ENCODE measurements at places on chromosomes 6 and 20.

DNA sequence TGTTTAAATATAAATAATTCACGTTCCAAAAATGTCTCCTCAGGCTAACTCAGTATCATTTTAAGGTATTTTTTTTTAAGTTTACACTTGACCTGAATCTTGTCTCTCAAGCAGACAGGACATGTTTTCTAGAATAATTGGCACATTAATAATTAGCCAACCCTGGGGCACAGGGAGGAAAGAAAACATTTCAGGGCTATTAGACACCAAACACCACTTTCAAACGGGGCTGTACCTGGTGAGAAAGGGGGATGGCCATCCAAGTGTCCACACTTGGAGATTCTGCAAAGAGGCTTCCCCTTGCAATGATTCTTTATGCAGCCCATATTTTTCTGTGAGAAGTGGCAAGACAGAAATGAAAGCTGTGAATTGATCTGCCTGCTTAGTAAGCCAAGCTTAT, 560.8 kb downstream of the CD109 start:
- DNase-seq, result no peak

DNA sequence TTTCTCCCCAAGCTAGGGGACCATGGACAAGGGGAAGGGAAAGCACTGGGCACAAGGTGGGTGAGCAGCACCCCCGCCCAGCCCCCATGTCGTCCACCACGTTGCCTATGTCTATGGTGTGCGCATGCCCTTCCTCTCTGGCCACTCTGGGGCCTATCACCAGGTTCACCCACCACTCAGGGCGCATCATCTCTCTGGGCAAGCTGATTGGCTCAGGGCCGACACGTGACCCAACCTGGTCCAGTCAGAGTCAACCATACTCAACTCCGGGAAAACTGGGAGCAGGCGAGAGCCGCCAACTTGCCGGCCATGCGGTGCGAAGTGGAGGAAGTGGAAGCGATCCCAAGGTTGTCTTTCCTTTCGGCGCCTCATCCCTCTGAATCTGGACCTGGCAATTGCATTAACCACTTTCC, 25.9 kb downstream of the ACSS1 start:
- DNase-seq, result no peak

DNA sequence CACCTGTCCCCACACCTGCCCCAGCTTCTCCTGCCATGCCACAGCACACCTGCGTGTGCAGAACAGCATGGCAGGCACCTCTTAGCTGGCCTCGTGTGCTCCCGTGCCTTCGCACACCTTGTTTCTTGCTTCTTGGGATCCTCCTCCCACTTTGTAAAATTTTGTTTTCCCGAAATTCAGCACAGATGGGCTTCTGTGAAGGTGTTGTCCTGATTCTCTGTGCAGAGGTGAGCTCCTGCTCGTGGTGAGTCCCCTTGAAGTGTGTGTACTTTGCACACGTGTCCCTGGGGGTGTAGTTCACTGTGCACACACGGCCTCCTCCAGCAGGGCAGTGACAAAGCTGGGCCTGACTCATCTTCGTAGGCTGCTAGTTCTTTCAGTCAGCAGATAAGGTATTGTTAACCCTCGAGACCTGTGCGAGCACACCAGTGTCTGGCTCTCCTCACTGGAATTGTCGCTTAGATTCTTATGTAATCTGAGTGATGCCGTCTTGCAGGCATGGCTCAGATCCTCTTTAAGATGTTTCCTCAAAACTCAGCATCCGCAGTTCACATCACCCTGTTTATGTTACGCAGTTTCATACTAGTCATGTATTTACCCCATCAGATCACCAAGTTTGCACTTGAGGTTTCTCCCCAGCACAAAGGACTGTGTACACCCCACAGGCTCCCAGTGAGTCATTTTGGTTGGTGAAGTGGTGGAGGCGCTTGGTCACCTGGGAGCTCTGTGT, 77.7 kb downstream of the CDYL start:
- no peak for DNase-seq

- no peak for DNase-seq
Measured at GRCh38 chr6:143005816-143006215, 54.9 kb upstream of the AIG1 start.

- DNase-seq, result no peak
Measured at GRCh38 chr6:155638200-155638599, 182.6 kb upstream of the NOX3 start.

DNA sequence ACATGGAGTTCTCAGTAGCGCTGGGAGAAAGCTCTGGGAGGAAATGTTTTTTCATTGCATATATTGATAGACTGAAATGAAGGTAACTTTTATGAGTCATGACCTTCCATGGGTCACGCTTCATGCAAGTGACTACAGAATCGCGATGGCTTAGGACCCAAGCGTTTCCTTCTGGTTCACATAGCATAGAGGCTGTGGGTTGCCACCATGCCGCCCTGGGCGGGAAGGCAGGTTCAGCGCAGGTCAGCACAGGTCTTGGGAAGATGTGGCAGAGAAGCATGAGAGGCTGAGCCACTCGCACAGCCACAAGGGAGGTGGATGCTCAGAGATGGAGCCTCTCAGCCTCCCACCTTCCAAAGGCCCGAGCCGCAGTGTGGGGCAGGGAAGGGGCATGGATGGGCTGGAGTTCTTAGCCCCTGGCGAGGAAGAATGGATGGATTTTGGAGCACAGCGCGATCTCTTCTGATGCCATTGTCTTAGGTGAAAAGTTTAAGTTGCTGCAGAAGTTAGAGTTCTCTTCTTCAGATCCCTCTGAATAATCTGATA, 219.5 kb downstream of the SMOC2 start:
- no peak for DNase-seq

- peak; percentile 64 for DNase-seq
Measured at GRCh38 chr6:34391786-34392496, 528 bp downstream of the NUDT3 start.

DNA sequence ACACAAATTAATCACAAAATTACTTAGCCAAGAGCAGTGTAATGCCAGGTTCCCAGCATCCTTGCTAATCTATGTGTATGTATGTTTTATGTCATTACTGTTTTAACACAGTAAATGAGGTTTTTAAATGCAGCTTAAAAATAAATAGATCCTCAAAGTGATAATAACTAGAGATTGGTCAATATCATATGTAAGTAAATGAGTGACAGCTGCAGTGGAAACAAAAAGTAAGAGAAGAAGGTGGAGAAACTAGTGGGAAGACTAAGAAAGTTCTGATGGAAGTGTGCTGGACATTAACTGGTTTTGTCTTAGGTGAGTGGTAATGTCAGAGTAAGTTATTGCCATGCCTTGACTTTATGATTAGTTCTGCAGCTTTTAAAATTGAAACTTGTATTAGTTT, 1.9 kb upstream of the GJB7 start:
- DNase-seq, result no peak

DNA sequence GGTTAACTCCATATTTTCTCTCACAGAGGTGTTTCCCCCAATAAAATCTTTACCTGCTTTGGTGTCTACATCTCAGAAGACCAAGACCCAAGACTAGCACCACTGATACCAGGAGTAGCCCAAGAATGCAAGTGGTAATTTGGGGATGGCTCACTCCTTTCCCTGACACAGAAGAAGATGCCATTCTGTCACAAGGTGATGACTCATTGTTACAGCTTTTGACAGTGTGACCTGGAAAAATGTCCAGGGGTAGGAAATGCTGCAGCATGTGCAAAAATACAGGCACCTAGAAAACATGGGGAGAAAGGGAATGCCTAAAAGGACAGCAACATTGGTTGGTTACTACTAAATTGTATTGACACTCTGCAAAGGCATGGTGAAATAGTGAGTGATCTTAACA, 254.0 kb upstream of the GJE1 start:
- no peak for DNase-seq

DNA sequence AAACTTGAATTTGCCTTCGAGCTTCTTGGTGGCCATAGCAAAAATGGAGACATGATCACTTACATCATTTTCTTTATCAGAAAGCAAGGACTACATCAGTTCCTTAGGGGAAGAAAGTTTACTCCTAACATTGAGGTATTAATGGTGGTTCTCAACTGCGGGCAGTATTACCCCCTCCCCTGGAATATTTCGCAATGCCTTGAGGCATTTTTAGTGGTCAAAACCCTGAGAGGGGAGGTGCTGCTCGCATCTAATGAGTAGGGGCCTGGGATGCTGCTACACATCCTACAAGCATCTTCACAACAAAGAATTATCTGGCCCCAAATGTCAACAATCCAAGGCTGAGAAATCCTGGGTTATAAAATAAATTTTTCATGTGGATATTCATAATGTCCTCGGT, 222.2 kb upstream of the TSHZ2 start:
- DNase-seq, result no peak

GRCh38 chr6:128784266-128784665, 98.7 kb upstream of the LAMA2 start:
- DNase-seq, result no peak

- DNase-seq, result no peak
Measured at GRCh38 chr6:80223743-80224212, 117.3 kb downstream of the BCKDHB start.

DNA sequence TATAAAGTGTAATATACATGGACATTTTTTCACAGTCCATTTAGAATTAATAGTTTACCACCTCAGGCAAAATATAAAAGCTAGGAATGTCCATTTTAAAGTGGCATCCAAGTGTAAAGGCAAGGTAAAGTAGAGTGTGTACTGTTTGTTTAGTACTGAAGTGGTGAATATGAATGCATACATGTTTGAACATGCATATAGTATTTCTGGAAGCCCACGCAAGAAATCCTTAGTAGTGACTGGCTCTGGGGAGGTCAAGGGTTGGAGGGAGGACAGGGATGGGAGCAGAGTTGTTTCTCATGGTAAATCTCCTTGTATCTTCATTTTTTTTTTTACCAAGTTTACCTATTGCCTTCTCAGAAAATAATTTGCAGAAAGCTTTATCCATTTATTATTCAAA, 129.2 kb downstream of the UNC5CL start:
- no peak for DNase-seq

- DNase-seq, result no peak
Measured at GRCh38 chr6:96721227-96721626, 116.0 kb downstream of the GPR63 start.

- no peak for DNase-seq
Measured at GRCh38 chr6:118383924-118384323, 164.2 kb upstream of the PLN start.

- DNase-seq, result no peak
Measured at GRCh38 chr20:41632896-41633295, 14.7 kb upstream of the CHD6 start.

Measured in SK-N-DZ (cell line).